ENCODE measurements at places on chromosomes 5 and 9.

DNA sequence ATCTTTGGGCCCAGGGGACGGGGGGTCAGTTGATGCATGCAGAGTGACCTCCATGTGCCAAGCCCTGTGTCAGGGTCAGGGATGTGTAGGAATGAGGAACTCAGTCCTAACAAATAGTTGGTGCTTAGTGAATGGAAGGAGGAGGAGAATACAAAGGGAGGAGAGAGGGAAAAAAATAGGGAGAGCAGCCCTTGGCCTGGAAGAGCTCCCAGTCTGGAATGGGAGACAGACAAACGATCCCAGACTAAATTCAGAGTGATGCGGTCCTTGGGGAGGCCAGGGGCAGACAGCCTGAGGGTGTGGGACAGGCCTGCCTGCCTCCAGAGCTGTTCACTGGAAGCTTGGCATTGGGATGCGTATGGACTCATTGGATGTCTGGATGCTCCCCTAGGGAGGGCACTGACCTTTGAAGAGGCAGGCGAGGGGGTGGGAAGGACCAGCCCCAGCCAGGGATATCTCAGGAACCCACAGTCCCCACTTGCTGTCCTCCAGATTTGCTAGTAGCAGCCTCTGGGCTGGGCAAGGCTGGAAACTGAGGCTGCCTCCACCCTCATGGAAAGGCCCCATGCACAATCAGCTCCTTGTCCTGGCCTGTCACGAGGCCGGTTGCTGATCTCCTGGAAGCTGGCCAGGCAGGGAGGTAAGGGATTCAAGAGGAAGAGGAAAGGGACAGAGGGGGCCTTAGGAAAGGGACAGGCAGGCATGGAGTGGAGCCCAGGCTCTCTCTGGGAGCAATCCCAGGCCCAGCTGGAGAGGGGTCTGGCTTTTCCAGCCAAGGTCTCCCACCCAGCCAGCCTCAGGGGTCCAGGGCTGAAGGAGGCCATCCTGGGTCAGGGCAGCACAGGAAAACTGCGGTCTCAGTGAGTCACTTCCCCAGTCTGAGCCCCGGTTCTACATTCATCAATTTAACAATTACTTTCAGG is 69.0 kb upstream of the GGTA1 start:
- DNase-seq, result no peak

- no peak for DNase-seq
These were observed 192.2 kb downstream of the TMEM167A start for GRCh38 chr5:82884821-82885471.

GRCh38 chr9:111969061-111969460 is 72.4 kb downstream of the UGCG start:
- DNase-seq, result no peak

DNA sequence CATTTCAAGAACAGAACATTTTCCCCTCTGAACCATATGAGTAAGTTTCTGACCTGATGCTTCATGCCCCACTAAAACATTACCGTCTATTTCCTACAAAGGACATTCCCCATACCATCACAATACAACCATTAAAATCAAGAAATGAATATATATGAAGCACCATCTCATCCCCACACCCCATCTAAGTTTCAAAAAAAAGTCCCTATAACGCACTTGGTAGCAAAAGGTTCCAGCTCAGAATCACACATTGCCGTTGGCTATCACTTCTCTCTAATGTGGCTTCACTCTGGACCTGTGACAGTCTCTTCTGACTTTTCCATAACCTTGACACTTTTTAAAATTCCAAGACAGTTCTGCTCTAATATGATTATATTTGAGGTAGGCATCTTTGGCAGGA is 5.9 kb downstream of the EMB start:
- no peak for DNase-seq

GRCh38 chr5:113226116-113226736 is 208.6 kb downstream of the TSSK1B start:
- DNase-seq, result no peak

Data from renal cortex interstitium (tissue), 15 donors.